ENCODE measurements at places on chromosomes 7 and 10.

- DNase-seq = no peak
These were observed 7.8 kb downstream of the SHH start for GRCh38 chr7:155804431-155804831.

DNA sequence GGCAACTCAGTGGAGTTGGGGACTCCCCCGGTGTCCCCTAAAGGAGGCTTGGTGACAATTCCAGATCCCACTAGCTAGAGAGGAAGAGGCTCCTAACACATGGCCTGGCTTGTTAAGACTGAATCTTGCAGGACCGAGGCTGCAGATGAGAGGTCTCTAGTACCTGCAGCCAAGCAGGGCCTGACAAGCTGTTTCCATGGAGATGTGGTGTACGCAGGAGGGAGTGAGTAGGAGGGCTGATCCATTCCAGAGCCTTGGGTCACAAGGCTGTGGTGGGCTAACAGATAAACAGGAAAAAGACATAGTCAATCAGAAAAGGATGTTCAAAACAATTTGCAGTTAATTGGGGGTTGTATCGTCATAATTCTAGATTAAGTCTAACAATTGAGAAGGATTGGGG lies 77.3 kb upstream of the MKLN1 start:
- no peak for DNase-seq

DNA sequence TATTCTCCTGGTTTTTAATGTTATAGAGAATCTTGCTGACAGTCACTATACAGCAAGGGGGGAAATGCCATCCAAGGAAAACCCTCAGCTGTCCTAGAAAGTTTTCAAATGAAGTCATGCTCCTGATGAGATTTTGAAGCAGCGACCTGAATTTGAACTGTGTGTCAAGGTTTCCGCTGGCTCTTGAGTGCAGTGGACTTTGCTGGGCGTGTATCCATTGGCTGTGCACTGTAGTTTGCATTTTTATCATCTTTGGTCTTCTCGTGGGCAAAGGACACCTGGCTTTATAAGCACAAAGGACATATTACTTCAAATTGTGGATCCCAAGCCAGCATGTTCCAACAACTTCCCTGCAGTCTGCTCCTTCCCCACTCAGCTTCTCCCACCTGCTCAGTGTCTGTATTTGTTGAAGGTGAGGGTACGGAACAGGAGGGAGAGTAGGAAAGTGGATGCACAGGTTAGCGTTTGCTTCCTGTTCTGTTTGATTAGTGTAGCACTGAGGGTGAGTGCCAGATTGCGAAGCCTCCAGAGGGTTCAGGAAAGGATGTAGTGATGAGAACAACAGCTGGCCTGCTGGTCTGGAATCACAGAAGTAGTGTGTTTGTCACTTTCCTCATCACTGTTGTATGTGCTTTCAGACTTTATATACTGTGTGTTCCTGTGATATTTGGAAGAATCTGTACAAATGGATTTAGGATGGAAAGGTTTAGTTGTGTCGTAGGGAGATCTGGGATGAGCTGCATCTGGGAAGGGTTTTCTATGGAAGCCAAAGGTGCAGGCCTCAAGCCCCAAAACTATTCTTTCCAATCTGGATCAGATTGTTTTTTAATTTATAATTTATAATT lies 204.8 kb downstream of the BMPER start:
- no peak for DNase-seq

GRCh38 chr7:133436014-133436428 lies 183.1 kb downstream of the EXOC4 start:
- no peak for DNase-seq

GRCh38 chr7:29156907-29157452 lies 10.6 kb upstream of the CPVL start:
- DNase-seq = no peak

All from stimulated activated effector memory CD8-positive, alpha-beta T cell treated with anti-CD3 and anti-CD28 coated beads, Interleukin-12 subunit alpha, Interleukin-12 subunit beta, amount 100 ng/mL, for 72 hours (primary cell).